Lung microvascular endothelial cell (primary cell): ENCODE measurements at places on chromosomes 13 and 19.

GRCh38 chr13:42680748-42681147 is 100.6 kb upstream of the FAM216B start:
- DNase-seq: no peak

DNA sequence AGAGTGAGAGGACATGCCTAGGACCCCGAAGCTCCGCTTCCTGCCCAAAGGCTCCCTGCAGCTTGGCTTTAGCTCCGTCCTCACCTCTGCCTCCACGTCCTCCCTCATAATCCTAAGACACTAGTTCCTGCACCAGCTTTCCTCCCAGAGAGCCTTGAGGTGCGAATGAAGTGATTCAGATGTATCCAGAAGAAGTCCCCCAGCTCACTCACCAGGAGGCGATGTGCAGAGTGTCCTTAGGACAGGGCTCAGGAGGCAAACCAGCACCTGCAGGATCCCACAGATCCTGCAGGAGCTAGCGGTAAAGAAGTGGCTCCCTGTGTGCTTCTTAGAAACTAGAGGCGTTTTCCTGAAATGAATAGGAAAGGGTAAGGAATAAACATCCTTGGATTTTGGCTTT is 109.7 kb downstream of the HSPH1 start:
- no peak for DNase-seq

GRCh38 chr13:19587635-19588300 is 26.4 kb upstream of the TPTE2 start:
- peak; percentile 48 for DNase-seq

GRCh38 chr13:21849323-21849722 is 178.4 kb downstream of the FGF9 start:
- DNase-seq: no peak

DNA sequence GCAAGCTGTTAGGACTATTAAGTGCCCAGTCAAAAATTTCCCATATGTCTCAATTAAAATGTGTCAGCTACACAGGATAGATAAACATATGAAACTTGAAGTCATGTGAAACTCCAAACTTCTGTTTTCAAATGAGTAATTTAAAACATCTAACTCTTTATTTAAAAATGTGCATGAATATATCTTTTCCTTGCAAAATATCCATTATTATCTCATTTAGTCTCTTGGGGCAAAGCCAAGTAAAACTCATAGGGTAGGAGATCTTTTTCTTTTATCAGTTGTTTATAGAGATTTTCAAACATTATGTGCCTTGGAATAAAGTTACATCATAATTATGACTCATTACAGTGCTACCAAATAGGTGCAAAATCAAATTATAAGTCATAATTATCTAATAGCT is 2020.1 kb upstream of the PRR20A start:
- no peak for DNase-seq

- no peak for DNase-seq
These were observed 2765.1 kb upstream of the PCDH20 start for GRCh38 chr13:64180756-64181155.

GRCh38 chr13:26727633-26728032 is 33.0 kb downstream of the GPR12 start:
- no peak for DNase-seq

- no peak for DNase-seq
These were observed 46.4 kb downstream of the PEX11G start for GRCh38 chr19:7442423-7442822.
